ENCODE measurements at places on chromosomes 3 and 15.

DNA sequence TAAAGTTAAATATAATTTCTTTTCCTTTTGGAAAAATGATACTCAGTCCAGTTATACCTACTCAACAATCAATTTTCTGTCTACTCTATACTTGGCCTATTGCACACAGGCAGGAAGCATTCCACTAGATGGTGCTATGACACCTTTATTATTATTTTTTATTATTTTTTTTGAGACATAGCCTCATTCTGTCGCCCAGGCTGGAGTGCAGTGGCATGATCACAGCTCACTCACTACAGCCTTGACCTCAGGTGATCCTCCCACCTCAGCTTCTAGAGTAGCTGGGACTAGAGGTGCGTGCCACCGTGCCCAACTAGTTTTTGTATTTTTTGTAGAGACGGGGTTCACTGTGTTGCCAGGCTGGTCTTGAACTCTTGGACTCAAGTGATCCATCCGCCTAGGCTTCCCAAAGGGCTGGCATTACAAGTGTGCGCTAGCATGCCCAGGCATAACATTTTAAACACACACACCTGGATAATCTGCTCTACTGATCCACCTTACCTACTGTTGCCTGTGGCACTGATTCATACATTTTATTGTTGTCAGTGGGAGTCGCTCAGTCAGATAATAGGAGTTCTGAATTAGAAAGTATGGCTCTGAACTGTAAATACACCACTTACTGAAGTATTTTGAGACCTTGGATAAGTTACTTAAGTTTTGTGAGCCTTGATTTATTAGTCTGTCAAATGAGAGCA is 56.2 kb downstream of the EIF3J start:
- DNase-seq = peak; percentile 15

GRCh38 chr15:29822100-29822683 is at the start of gene TJP1:
Gene TJP1 (minus strand): TSS chr15:29822468. CDS start chr15:29822028, 440 bp downstream.
- no peak for DNase-seq

DNA sequence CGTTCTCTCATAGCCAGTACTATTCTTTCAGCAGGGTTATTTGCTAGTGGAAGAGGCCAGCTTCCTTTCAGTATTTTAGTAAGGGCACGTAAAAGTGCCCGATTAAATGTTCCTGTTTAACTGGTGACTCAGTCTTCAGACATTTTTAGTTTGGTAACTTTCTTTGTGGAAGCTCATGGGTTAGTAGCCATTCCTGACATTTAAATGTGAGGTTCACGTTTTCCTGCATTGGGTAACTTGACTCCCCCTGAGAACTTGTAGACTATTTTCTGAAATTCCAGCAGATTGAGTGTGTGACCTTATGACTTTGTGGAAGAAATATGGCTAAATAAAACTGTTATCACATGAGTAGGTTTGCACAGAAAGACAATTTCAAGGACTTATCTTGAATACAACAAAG is 16.9 kb downstream of the ABHD2 start:
- no peak for DNase-seq

DNA sequence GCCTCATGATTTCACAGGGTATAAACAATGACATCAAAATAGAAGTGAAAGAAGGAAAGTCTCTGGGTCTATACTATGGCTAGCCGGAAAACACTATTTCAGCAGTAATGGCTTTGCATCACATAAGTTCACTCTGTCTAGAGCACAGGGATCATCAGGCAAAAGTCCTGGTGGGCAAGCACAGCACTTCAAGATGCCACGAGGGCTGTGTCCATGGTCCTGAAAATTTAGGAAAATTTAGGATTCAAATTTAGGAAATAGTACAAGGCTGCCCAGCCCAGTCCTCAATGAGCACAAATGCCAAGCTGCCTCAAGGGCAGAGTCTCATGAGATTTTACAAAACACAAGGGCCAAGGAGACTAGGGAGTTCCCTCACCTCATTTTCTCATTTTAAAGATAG is 54.1 kb downstream of the RORA start:
- no peak for DNase-seq

DNA sequence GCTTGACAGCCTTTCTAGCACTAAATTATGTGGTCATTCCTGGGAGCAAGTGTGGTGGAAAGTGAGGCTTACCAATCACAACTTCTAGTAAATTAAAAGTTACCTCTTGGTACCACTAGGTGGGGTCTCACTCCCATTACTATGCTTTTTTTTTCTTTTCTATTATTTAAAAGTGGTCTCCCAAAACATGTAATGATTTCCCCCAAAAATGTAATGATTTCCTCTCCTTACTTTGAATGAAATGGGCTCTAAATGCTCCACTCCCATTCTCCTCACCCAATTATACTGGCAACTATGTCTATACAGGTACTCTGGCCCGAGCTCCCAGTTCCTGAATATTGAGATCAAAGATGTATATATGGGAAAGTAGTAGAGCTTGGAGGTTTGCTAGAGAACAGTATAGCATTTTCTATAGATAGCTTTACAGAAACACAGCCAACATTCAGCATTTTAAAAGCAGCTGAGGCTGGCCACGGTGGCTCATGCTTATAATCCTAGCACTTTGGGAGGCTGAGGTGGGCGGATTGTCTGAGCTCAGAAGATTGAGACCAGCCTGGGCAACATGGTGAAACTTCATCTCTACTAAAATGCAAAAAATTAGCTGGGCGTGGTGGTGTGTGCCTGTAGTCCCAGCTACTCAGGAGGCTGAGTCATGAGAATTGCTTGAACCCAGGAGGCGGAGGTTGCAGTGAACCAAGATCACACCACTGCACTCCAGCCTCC is 70.9 kb downstream of the DCUN1D1 start:
- DNase-seq = peak; percentile 19

GRCh38 chr3:61964566-61964965 is 403.2 kb downstream of the PTPRG start:
- DNase-seq = no peak

DNA sequence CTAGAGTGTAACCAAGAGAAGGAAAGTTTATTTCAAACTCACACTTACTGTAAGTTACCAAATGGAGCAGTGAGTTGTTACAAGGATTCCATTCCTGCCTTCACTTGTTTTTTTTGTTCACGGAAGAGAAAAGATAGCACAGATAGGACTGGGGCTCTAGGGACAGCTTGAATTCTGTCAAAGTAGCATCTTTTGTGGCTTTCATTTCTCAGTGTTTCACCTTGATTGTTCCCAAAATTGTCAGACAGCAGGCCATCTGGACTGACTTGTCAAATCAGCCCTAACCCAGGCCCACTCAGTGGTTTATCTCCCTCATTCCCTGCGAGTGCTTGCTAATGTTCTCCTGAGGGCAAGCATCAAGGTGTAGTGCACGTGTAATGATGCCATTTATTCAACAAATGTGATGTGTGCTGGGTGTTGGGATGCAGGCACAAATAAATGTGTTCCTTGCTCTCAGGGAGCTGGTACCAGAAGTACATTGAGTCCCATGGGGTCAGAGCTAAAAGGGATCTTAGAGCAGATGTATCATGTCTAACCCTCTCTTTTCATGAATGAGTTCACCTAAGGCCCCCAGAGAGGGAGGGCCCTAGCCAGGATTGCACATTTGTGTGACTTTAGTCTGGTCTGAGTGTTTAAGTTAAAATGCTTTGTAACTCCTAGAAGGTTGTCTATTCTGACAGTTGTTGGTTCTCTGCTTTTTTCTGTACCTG is 49.1 kb downstream of the PDHB start:
- DNase-seq = no peak

GRCh38 chr3:134646086-134646485 is 4.7 kb downstream of the KY start:
- no peak for DNase-seq

- no peak for DNase-seq
These were observed 2.0 kb downstream of the RASGRF1 start for GRCh38 chr15:79088426-79089205.

GRCh38 chr3:186394566-186395217 is 32.7 kb upstream of the DGKG start:
- no peak for DNase-seq

DNA sequence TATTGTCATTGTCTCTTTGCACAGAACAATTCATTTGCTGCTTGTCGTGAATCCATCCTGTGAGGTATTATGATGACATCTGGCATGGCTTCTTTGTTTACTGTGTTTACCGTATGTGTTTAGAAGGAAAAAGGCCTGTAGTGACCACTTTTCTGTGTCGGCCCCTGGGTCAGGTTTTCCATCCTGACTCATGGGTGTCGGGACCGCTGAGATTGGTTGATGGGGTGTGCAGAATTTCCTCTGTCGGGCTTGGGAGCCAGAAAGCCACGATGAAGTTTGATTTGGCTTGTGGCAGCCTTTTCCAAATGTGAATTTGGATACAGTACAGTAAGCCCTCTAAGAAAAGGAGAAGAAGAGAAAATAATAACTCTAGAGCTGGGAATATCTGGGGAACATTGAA is 113.5 kb downstream of the FNDC3B start:
- no peak for DNase-seq

GRCh38 chr3:73661265-73661664 is 36.5 kb upstream of the PDZRN3 start:
- no peak for DNase-seq

- DNase-seq = no peak
These were observed 175.2 kb downstream of the ALDH1A2 start for GRCh38 chr15:57890351-57890750.

- peak; percentile 82 for DNase-seq
These were observed 43.9 kb downstream of the PPCDC start for GRCh38 chr15:75067123-75067830.

DNA sequence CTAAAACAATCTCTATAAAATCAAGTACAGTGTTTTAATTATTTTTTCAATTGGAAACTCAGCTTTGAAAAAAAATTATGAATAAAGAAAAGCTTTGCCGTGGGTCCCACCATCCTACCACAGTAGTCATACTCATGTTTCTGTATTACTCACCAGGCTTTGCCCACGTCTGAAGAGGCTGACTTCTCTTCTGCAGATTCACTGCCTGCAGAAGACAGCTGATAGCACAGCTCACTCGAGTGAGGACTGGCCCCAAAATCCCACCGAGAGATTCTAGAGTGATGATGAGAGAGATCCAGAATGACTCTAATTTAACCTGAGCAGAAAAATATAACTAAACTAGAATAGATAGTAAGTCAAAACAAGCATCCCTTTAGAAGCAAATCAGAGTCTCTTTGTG is 11.9 kb downstream of the C2CD4B start:
- DNase-seq = no peak

DNA sequence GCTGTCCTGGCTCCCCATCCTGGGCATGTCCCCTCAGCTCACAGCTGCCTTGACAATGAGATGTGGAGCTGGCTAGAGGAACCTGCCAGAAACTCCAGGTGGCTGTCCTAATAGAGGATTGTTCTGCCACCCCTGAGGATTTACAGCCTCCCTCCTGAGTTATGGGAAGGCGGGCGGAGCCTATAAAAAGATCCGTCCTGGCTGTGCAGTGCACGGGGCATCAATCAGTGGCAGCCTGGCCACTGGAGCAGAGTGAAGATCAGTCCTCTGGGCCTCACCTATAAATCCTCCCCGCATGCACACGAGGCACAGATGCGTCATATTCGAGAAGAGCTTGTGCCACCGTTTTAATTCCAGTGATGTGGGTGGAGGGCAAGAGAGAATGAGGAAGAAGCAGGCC is 90.0 kb downstream of the MEGF11 start:
- no peak for DNase-seq

DNA sequence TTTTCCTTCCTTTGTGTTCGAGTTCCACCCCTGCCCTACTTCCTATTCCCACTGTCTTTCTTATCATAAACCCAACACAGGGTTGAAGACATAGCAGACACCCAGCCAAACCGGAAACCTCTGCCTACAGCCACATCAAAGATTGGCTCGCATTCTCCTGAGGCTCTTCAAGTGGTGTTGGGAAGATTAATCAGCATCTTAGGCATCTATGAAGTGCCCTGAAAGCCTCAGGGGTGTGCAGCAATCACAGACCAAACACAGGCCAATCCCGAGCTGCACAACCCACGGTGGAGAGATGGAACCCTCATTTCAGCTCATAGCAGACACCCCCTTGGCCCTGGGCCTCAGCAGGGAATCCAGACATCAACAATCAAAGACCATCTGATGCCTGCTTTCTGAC is 255.9 kb downstream of the XXYLT1 start:
- no peak for DNase-seq

- DNase-seq = peak; percentile 86
These were observed 1016.6 kb downstream of the PLOD2 start for GRCh38 chr3:145144361-145144760.

GRCh38 chr3:36804295-36805055 is 40.1 kb upstream of the DCLK3 start:
- no peak for DNase-seq

DNA sequence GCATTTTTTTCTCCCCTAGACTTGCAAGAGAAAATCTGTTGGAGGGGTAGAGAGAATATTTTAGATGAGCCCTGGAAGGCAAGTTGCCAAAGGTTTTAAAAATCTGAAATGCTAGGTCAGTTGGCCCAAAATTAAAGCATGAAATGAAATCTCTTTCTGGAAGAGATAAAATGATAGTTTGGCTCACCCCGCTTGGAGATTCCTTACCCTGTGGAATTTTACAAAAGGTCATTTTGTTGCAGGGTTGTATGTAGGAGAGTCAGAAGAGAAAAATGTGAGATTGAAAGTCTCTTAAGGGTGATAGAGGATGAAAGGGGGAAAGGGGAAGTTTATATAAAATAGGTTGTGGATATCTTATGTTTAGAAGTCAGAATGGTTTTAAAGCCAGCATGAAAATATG is 277.8 kb downstream of the CD47 start:
- DNase-seq = no peak

GRCh38 chr15:99149366-99149765 is 44.5 kb downstream of the SYNM start:
- no peak for DNase-seq

DNA sequence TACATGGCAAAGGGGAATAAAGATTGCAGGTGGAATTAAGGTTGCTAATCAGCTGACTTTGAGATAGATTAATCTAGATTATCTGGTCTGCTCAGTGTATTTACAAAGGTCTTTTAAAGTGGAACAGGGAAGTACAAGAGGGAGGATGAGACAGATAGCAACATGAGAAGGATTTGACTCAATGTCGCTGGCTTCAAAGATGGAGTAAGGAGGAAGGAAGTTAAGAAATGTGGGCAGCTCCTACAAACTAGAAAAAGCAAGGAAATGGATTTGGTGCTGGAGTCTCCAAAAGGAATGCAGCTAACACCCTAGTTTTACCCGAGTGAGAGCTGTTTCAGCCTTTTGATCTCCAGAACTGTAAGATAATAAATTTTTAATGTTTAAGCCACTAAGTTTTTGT is 180.7 kb upstream of the TTC14 start:
- peak; percentile 20 for DNase-seq

GRCh38 chr15:80977627-80978036 is 12.0 kb downstream of the MESD start:
- peak; percentile 62 for DNase-seq

GRCh38 chr15:56148064-56148463 is 95.6 kb downstream of the RFX7 start:
- no peak for DNase-seq

Measured in NB4 (cell line).